NCI-H1930 (cell line): ENCODE measurements at places on chromosomes 1 and 21.
A peak's percentile ranks its signal among the peaks of the same experiment; 100 is the strongest.

GRCh38 chr21:45327441-45328197, 39.9 kb upstream of the POFUT2 start:
- no peak for DNase-seq

DNA sequence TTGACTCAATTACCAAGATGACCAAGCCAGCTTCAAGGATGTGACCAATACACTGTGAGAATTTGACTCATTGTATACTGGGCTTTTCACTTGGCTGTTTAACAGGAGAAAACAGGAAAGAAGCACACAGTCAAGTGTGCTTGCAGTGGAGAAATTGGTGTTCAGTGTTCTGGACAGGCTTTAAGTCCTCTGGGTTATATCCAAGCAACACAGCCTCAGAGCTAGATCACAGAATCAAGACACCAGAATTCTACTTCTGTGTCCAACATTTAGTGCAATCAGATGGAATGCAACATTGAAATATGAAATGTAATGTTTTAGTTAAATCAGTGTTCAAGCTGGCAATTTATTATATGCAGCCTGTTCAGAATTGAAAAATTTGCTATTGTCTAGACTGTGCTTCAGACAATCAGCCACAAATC, 694.4 kb downstream of the LTN1 start:
- DNase-seq, result no peak

GRCh38 chr1:78619446-78619802, 824 bp upstream of the IFI44L start:
- no peak for DNase-seq

- no peak for DNase-seq
These were observed 1.1 kb upstream of the KNCN start for GRCh38 chr1:46552357-46553237.

DNA sequence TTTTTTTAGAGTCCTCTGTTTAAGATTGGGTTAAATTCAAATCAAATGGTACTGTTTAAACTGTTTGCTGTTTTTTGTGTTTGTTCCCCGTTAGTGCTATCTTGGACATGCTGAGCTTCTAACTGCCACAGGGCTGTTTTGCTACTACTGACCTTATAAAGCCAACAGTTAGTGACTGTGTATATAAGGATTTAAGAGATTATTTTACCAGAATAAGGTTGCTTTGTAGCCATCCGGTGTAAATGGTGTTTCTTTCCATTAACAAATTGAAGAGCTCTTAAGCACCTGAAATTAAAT, 37.0 kb downstream of the ZNF281 start:
- no peak for DNase-seq

GRCh38 chr1:34866762-34867109, 7.2 kb upstream of the SMIM12 start:
- DNase-seq, result no peak

DNA sequence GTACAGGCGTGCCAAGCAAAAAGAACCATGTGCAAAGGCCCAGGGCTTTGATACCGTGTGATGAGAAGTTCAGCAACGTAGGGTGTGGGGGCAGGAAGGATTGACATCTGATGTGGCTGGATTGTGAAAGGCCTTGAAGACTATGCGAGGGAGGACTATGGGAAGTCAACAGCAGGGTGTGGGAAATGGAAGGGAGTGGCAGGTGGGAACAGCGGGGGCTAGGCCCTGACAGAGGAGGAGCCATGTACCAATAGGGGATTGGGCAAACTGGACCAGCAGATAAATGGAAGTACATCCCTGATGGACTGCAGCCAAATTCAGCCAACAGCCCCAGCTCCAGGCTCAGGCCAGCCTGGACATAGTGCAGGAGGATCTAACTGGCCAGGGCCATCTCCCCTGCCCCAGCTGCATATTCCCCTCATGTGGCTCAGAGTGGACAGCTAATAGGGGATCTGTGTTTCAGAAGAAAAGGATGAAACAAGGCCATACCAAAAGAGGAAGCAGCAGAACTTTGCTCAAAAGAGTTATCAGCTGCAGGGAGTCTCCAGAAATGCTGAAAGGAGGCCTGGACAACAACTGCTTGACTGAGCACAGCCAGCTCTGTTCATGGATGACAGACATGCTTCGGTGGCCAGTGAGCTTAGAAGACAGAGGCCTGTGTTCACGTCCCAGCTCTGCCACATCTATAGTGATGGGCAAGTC, 140.2 kb upstream of the SGIP1 start:
- no peak for DNase-seq

DNA sequence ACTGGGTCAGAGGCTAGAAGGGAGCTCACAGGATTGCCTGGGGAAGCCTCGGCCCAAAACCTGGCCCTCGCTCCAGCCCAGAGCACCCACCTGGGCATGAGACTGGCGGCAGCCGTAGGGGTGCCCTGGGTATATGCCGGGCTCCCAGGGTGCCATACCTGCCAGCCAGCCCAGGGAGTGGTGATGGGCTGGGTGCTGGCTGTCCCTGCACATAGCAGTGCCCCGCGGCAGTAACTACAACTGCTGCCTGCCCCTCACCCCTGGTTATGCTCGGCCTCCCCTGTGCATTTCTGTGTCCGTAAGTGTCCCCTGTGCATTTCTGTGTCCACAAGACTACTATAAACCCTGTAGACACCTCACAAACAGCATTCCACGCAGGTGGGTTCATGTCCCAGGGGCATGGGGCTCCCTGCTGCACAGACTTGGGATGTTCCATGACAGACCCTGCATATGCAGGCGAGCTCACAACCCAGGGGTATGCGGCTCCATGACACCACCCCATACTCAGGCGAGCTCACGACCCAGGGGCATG, 5.8 kb upstream of the SPATC1L start:
- DNase-seq, result no peak

GRCh38 chr1:98920441-98921110, 84.1 kb downstream of the PLPPR5 start:
- DNase-seq, result no peak

DNA sequence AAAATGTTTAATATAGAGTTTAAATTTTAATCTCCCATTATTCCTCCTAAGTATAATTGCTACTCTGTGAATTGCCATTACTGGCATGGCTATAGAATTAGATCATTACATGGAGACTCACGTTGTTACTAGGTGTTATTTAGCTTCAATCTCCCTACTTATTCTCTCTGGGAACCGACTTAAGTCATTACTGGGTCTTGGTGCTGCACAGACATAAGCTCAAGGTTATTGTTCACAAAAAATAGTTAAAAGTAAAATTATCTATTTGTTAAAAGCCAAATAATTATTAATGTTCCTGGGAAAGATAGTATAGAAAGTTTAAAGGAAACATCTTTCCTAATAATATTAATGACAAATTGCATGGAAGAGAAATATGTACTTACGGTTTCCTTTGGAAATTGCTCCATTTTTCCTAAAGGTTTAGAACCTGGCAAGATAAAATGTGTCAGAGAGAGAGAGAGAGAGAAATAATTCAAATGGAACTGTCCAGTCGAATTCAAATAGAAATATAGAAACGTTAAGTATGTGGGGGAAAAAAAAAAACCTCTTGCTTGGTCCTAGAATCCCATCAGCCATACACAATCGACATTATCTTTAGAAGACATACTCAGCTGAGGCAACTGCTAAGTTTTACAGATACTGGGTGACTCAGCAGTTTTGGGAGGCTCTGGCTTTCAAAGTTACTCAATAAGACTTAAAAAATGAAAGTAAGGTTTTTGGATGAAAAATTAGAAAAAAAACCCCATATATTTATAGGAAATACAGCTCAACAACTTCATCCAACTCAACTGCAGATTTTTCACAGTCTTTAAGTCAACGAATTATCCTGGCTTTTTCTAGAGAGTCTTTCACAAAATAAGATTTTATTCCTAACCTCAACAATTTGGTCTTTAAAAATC, at the start of gene SPTA1:
Gene SPTA1, minus strand, starts transcription at position 605 of the 899 bp plus-strand sequence. Its CDS starts 198 bp downstream, at position 407.
- DNase-seq, result no peak

DNA sequence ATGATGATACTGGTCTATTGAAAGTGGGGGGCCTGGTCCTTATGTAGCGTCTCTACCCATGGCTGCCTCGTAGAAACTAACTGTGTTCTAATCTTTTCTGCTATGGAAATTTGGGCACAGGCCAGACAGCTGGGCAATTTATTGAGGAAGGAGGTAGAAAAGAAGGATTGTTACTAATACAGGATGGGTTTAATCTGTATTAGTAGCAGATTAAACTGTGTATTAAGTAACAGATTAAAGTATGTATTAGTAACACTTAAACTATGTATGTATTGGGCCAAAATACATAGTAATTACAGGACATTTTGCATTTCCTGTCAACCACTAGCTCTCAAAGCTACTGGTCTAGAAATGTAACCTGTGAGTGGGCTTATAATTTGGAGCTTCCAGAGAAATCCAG, 142.0 kb downstream of the MAST2 start:
- no peak for DNase-seq

GRCh38 chr1:108610073-108610472, 50.2 kb downstream of the EEIG2 start:
- no peak for DNase-seq

DNA sequence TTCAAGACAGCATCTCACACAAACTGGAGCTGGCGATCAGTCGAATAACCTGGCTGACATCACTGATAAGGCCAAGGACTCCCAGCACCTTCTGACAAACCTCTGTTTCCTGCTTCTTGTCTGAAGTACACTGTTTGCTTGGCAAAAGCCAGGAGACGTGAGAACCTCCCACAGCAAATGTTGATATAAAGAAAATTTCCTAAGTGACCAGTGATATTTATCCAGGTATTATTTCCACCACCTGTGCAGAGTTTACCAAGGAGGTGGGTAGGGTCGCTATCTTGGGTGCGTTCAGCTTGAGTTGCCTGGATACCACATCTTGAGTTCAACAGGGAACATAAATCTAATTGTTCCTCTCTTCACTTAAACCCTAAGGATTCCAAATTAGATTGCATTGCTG, 72.9 kb downstream of the SETD4 start:
- DNase-seq, result no peak

DNA sequence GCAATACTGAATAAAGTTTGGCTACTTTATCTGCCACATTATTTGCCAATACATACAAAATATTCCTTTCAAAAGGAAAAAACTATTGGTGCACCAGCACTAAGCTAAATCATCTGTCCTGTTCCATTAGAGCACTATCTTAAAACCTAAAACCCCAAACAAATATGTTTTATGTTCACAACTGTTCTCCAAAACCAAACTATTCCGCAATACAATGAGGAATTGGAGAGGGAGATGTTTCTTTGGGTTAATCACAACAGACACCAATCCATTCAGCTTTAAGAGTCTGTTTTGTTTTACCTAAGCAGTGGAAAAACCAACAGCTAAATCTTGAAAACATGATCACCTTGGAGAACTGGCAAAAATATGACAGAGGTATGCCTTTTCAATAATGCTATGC, 85.1 kb downstream of the ZNF644 start:
- no peak for DNase-seq

- DNase-seq, result peak; percentile 31
These were observed at the start of gene F11R for GRCh38 chr1:161020509-161021164. TSS of gene F11R (minus strand) at chr1:161021152. CDS start at chr1:161021073, 79 bp downstream.

GRCh38 chr1:79556189-79556588, 549.7 kb upstream of the ADGRL4 start:
- no peak for DNase-seq

DNA sequence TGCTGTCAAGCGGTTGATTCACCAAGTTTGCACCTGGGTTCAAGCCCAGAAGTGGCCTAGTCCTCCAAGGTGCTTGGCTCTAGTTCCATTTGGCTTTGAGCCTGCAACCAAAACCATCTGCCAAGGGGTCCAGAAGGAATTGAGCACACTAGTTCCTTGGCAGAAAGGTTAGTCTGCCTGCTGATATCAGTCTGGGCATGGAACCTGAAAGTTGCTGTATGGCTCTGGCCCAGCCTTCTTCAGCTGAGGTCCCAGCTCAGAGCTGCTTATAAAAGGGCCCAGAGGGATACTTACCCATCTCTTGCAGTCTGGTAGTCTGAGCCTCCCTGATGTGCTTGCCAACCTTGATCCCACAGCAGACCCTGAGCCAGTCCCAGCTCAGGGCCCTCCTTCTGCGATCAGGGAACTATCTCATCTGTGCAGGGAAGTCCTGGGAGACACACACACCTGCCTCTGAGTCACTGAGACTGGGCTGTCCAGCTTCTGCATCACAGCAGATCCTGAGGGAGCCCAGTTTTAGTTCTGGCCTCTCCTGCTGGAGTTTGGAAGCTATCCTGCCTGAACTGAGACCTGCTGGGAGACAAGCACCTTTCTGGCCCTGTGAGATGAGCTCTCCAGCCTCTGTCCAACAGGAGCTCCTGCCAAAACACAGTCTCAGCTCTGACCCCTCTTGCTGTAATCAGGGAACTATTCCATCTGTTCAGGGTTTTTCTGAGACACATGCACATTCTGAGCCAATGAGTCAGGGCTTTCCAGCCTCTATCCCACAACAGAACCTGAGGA, 75.8 kb downstream of the CTH start:
- DNase-seq, result no peak

DNA sequence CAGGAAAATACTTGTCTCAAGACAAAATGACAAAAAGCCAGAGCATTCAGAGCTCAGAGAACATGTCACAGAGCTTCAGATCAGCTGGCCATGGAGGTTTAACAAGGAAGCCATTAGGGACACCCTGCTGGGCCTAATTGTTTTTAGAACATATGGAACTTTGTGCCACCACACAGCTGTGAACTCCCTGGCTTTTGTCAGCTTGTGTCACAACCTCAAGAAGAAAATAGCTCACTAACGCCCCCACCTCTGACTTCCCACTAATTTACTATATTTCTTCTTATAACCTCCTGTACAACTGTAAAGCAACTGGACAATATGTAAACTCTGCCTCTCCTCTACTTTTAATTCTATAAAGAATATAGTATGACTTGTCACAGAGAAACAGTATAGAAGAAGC, 21.0 kb upstream of the TDRD10 start:
- DNase-seq, result no peak

GRCh38 chr1:234659538-234659937, 49.6 kb upstream of the IRF2BP2 start:
- DNase-seq, result no peak

- DNase-seq, result no peak
These were observed 14.7 kb downstream of the INTS3 start for GRCh38 chr1:153742411-153743142.

- DNase-seq, result no peak
These were observed 85.9 kb downstream of the PSMG1 start for GRCh38 chr21:39097335-39097861.

DNA sequence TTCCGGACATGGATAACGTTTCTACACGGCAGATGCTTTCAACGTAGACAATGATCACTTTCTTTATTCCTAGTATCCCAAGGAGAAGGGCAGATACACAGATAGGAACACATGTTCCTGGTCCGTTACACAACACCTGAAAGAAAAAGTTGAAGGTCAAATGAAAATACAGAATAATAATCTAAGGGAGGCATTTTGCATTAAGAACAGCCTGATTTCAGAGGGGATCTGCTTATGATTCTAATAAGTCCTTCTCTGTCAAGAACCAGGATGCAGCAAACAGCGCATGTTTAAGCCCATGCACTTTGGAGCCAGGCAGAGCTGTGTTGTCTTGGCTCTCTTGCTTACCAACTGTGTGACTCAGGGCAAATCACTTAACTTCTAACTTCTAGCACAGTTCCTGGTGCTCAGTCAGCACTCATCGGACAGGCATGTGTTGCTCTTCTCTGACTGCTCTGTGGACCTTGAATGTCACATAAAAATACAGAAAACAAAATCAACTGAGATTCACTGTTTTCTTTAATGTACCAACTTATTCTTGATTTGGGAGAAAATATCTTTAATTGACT, 56.3 kb upstream of the CNN3 start:
- no peak for DNase-seq
